ENCODE measurements at places on chromosomes 7 and 10.

DNA sequence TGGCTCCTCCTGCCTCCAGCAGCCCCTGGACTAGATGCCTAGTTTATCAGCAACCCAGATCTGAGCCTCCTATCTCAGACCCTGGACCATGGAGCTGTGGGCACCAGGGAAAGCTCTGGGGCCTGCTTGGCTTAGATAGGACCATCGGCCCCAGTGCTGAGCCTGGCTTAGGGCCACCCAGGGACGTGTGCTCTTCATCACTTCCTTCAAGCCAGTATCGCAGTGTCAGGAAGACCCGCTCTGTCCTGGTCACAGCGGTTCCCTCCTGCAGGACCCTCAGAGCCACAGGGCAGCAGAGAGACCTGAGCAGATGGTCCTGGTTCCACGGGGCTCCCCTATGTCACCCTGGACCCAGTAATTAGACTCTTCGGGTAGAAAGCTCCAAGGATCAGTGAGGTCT, 105.7 kb upstream of the FAM20C start:
- DNase-seq = no peak

DNA sequence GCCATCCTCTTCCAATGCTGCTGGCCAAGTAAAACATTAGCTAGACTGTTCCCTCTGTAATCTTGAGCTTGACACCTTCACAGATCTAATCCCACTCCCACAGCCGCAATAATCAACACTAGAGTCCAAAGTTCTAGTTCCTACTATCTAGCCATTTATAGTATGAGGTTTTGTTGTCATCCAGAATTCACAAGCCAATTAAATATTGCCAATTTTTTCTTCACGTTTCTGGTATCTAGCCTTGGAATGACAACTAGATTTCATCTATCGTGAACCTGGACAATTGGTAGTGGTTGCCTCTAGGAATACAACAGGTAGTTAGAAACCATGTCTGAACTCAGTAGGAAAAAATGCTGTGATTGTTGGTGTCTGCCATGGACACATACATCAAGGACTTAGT, 10.4 kb downstream of the WASL start:
- no peak for DNase-seq

GRCh38 chr10:129773359-129773990, 190.6 kb downstream of the EBF3 start:
- no peak for DNase-seq

- DNase-seq = no peak
Observed at GRCh38 chr7:70777251-70777650, 354.7 kb upstream of the GALNT17 start.

DNA sequence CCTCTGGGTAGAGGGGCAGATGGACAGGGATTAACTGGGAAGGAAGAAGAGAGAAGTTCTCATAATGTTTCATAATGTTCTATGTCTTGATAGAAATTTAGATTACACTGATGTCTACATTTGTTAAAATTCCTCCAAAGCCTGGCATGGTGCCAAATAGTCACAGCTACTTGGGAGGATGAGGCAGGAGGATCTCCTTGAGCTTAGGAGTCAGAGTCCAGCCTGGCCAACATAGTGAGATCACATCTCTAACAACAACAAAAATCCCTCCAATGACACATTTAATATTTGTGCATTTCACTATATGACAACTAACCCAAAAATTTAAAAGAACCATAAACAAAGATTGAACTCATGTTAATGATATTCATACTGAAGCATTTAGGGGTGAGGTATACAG, 33.0 kb upstream of the PPP1R3C start:
- no peak for DNase-seq

Data from stimulated activated CD8-positive, alpha-beta memory T cell treated with anti-CD3 and anti-CD28 coated beads, Interleukin-7, amount 100 ng/mL, for 4 hours (primary cell).